ENCODE measurements at places on chromosomes 5 and 9.

DNA sequence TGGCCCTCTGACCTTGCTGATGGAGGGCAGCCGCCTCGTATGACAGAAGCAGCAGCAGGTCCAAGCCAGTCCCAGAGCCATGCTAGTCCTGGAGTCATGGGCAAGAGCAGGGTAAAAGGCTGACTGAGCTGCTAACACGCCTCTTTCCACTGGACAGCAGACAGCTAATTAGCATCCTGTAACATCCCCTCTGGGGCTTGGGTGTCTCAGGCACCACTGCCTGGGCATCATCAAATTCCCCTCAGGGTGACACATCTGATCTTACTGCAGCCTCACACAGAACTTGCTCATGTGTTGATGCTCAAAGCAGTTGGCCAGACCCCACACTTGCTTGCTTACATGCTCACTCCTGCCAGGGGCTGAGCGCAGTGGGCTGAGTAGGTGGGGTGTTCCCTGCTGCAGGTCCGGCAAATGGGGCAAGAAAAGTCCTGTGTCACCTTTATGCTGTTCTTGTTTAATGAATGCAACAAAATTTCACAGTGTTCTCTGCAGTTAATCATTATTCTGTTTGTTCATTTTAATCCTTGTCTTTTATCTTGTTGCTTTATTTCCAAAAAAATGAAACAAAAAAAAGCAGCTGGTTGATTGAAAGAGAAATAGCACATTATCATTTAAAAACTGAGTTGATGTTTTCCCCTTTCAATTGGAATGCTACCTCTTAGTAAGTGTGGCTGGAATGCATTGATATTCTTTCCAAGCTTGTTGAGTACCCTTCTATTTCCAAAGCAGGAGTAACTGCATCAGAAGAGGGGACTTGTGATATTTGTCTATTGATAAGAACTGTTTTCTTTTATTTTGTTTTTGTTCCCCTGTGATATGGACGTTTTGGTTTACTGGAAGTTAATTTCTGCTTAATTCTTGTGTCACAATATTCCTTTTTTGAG lies 254.1 kb downstream of the CDH18 start:
- DNase-seq = no peak

DNA sequence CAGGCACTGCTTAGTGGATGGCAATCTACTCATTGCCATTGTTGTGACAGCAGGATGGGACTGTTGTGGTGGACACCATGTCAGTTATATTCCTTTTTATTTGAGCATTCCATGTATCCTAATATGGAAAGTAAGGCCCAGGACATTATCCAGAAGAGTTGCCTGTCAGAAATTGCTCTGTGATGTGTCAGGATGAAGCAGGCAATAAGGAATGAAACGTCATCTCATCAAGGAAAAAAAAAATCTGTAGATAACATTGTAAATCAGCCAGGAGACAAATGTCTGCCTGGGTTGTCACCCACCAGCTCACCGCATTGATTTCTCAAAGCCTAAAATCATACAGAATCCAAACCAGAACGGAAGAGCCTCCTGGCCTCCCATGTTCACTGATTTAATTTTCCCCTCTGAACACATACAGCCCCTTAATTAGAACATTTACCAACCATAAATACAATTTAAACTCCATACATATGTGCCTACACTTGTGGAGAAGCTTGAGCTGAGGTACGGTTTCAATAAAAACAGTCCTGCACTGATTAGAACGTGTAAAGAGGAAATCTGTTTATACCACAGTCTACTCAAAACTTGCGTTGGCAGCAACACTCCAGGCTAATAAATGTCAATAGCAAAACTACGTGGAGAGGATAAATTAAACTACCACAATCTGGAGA lies 73.9 kb downstream of the FOXD1 start:
- DNase-seq = no peak

GRCh38 chr5:109161914-109162683 lies 247.7 kb downstream of the PJA2 start:
- DNase-seq = no peak

- DNase-seq = no peak
Measured at GRCh38 chr5:61397238-61397637, 65.2 kb downstream of the ZSWIM6 start.

GRCh38 chr5:57774439-57774838 lies 291.8 kb upstream of the ACTBL2 start:
- no peak for DNase-seq

GRCh38 chr9:1708219-1708618 lies 306.9 kb upstream of the SMARCA2 start:
- DNase-seq = no peak

GRCh38 chr5:122089096-122090013 lies 11.3 kb upstream of the LOX start:
- no peak for DNase-seq

- DNase-seq = no peak
Measured at GRCh38 chr9:17847908-17848307, 269.0 kb downstream of the SH3GL2 start.

- no peak for DNase-seq
Measured at GRCh38 chr5:124162767-124163532, 583.5 kb downstream of the ZNF608 start.

DNA sequence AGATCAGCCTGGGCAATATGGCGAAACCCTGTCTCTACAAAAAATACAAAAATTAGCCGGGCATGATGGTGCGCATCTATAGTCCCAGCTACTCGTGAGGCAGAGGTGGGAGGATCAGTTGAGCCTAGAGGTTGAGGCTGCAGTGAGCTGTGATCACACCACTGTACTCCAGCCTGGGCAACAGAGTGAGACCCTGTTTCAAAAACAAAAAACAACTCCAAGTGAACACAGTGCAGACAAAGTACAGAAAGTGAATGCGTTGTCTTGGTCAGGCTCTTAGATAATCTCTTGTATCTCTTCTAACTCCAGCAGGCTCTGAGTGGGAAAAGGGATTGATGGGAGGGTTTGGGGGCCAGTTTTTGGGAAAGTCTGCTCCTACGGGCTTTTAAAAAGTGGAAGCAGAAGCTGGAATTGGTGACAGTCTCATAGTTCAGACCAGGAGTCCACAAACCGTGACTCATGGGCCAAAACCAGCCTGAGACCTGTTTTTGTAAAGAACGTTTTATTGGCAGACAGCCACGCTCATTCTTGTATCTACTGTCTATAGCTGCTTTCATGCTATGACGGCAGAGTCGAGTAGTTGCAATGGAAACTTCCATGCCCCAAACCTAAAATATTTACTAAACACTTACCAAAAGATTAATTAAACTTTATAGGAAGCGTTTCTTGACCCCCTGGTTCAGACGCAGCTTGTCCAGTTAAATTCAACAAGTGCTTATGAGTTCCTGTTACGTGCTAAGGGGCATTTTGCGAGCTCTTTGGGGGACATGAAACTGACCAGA lies 32.9 kb downstream of the NDST1 start:
- no peak for DNase-seq

- no peak for DNase-seq
Measured at GRCh38 chr9:130662970-130663257, 1.5 kb upstream of the PRDM12 start.

DNA sequence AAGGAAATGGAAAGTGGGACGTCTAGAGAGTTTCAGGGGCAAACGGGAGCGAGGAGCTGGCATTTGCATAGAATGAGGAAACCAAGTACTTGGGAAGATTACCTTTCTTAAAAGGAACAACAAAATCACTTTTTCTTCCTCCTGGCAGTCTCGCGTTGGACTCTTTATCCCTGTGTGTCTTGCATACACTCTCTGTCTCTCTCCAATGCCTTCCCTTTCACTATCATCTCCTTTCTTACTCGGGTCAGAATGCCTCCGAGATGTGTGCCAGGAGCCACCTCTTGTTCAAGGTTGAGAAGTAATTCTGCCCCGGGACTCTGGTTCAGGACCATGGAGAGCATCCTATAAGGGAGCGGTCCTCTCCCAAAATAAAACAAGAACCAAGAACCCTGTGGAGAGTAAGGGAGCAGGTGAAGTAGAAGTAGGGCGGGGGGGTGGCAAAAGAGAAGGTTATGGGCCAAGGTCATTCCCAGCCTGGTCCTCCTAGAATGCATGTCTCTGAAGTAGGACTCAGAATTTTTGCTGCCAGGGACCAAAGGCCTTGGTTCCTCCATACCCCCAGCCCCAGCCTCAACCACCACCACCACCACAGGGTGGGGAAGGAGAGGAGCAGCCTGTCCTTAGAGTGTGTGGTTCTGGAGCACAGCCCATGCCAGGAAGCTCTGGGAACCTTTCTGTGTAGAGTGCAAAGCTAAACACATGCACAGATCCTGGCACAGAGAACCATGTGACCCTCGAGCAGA lies 72.1 kb upstream of the ARAP3 start:
- no peak for DNase-seq

GRCh38 chr9:29214690-29215253 lies 1641.5 kb upstream of the C9orf72 start:
- DNase-seq = no peak

DNA sequence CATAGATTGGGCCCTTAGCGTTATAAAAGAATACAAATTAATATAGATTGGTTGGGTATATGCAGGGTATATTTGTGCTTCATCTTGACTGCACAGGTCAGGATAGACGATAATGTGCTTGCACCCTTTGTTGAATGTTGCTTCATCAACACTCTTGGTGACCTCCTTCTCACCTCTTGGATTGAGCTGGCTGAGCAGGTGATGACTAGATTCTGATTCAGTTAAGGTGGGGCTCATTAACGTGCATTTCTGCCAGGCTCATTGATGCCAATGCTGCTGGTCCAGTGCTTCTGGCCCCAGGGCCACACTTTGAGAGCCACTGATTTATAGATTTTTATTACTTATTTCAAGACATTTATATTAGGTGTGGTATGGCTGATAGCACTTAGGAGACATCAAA lies 27.7 kb downstream of the PCSK5 start:
- DNase-seq = no peak

GRCh38 chr9:101999441-101999840 lies 261.0 kb upstream of the GRIN3A start:
- no peak for DNase-seq

- no peak for DNase-seq
Measured at GRCh38 chr5:74889523-74890105, 23.4 kb upstream of the FAM169A start.

GRCh38 chr5:172245703-172246125 lies 37.9 kb downstream of the UBTD2 start:
- no peak for DNase-seq

DNA sequence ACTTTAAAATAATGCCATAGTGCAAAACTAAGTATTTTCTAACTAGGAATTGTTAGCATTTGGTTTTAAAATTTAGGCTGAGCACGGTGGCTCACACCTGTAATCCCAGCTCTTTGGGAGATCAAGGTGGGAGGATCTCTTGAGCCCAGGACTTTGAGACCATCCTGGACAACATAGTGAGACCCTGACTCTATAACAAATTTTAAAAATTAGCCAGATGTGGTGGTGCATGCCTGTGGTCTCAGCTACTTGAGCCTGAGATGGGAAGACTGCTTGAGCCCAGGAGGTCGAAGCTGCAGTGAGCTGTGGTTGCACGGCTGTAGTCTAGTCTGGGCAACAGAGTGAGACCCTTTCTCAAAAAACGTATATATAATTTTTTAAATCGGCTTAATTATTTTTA lies 4.9 kb downstream of the OTULIN start:
- no peak for DNase-seq

DNA sequence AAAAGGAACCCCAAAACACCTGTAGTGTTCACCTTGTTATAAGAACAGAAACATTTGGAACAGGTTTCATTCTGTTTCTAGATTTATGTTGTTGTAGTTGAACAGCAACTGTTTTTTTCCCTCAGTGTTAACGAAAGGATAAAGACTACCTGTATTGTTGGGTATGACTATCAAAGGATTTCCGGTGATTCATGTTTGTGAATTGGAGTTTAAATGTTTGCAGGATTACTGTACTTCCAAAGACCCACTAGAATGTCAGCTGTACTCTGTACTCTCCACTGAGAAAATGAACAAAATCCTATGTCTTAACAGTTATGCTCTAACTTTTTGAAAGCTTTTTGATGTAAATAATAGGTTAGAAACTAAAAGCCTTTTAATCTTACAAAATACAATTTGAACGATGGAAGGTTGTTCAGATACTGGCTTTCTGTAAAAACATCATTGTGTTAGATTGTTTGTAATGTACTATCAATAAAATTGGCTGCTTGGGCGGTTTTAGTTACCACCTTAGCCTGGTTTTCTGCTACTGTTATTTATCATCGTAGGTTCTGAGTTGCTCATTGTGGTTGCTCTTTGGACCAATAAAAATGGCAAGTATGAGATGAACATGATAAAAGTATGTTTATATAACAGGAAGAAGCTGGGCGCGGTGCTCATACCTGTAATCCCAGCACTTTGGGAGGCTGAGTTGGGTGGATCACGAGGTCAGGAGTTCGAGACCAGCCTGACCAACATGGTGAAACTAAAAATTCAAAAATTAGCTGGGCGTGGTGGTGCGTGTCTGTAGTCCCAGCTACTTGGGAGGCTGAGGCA lies 44.1 kb downstream of the DCP2 start:
- DNase-seq = no peak
